ENCODE measurements at places on chromosomes 3 and 15. TPM values are rescaled to one million over a fixed set of nuclear protein-coding genes. Genes with fewer than 3 reads are reported as not detected.

GRCh38 chr15:100737214-100737613 is 134.8 kb downstream of the ASB7 start:
- H3K36me3 ChIP-seq: no peaks in the 10 kb centered on the region
- no peaks in the 10 kb centered on the region for H3K4me1 ChIP-seq
- H3K4me3 ChIP-seq: no peak overlapping the region

- DNase-seq: peak; percentile 16
- no peaks in the 10 kb centered on the region for H3K36me3 ChIP-seq
- H3K4me1 ChIP-seq: no peaks in the 10 kb centered on the region
- no peak overlapping the region for H3K4me3 ChIP-seq
- peaks cover 9% of the 10 kb centered on the region for H3K27me3 ChIP-seq
Measured at GRCh38 chr3:185270262-185270955, 16.6 kb upstream of the EHHADH start.

GRCh38 chr15:72272997-72273352 is 621 bp upstream of the PARP6 start:
- no peaks in the 10 kb centered on the region for H3K36me3 ChIP-seq
- DNase-seq: no peak
- no peak overlapping the region for H3K27ac ChIP-seq
- peaks cover 12% of the 10 kb centered on the region for H3K4me1 ChIP-seq
- H3K27me3 ChIP-seq: no peaks in the 10 kb centered on the region

Gene TERB2
- not detected for polyA plus RNA-seq

Gene UROC1
- polyA plus RNA-seq: not detected

All from endothelial cell of umbilical vein (primary cell).